T-helper 17 cell (primary cell): ENCODE measurements at places on chromosomes 4 and X.

DNA sequence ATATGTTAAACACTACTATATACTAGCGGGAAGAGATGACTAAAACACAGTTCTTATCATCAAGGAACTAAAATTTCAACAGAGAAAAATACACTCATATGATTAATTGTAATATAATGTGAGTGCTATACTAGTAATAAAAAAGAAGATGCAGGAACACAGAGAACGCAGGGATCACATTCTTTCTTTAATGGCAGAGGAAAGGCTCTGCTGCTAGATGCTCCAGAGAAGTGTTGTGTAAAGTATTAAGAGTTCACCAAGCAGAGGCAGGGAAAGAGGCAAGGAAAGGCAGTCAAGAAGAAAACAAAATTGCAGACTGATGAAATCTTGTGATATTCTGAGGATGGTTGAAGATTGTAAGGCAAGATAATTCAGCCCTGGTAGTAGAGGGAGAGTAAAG lies 394.7 kb downstream of the PDGFC start:
- DNase-seq = no peak

- no peak for DNase-seq
Observed at GRCh38 chrX:55142206-55142918, 53.5 kb downstream of the PAGE2 start.

DNA sequence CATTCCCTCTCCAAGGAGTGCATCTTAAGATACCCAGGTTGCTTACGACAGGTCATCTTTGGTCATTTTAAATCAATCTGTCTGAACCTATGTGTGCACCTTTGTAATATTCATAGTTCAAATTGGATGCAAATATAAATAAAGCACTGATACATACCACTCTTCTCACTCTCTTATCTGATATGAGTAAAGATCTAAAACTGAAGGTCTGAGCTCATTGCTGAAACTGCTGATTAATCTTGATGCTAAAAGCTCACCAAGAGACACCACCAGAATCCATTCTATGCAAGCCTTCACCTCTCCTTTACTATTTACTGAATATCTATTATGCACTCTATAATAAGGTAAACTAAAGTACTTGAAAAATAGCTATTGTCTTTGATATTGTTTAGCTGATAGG lies 16.6 kb downstream of the HSD17B13 start:
- DNase-seq = no peak

- DNase-seq = no peak
Observed at GRCh38 chr4:23866450-23867075, 23.3 kb downstream of the PPARGC1A start.
